ENCODE measurements at places on chromosomes 7 and 10.

DNA sequence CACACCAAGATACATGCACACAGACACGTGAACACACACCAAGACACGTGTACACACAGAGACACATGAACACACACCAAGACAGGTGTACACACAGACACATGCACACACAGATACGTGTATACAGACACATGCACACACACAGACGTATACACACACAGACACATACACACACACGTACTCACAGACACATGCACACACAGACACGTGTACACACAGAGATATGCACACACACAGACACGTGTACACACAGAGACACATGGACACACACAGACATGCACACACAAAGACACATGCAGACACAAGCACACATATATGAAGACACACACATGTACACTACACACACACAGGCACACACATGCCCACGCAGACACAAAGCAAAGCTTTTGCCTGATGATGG lies 134.6 kb downstream of the TCERG1L start:
- no peaks in the 10 kb centered on the region for H3K4me1 ChIP-seq
- H3K27me3 ChIP-seq, result no peaks in the 10 kb centered on the region
- DNase-seq, result no peak

DNA sequence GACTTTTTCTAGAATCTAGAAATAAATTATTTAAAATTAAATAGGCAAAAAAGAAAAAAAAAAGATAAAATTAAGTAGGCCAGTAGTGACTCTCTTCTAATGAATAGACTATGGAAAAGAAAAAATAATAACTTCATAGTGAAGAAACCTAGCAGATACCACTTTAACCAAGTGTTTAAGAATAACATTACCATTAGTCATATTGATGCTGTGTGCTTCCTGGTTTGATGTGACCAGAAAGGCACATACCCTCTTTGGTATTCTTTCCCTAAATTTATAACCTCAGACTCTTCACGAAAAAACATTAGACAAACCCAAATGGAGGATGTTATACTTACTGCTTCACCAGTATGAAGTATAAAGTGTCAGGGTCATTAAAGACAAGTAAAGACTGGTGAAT lies 42.6 kb downstream of the KIF20B start:
- H3K4me1 ChIP-seq, result no peaks in the 10 kb centered on the region
- no peaks in the 10 kb centered on the region for H3K27me3 ChIP-seq
- no peak for DNase-seq

DNA sequence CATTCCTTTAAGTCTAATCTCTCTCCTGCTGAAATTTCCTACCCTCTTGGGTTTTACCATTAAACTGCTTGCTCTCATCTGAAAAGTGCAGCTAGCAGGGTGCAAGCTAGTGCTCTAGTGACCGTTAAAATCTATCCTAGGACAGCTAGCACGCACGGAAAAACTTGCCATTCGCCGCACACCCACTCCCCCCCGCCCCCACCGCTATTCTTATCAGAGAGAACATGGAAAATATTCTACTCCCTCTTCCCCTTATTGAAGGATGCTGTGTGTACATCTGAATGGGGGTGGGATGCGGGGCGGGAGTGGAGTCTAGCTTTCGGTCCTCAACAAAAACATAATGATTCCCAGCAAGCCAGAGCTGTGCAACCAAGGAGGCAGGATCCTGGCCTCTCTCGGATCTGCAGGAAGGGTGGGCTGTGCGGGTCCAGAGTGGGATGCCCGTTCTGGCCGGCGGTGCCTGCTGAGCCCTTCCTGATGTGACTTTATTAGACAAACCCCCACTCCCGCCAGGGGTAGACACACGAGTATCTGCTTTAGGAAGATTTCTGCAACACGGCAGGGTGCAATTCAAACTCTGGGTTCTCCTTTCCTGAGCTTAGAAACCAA lies 1.1 kb upstream of the ADRA2A start:
- H3K4me1 ChIP-seq, result peaks cover 32% of the 10 kb centered on the region
- no peak for DNase-seq
- no peak overlapping the region for H3K27ac ChIP-seq
- H3K27me3 ChIP-seq, result peaks cover 91% of the 10 kb centered on the region

DNA sequence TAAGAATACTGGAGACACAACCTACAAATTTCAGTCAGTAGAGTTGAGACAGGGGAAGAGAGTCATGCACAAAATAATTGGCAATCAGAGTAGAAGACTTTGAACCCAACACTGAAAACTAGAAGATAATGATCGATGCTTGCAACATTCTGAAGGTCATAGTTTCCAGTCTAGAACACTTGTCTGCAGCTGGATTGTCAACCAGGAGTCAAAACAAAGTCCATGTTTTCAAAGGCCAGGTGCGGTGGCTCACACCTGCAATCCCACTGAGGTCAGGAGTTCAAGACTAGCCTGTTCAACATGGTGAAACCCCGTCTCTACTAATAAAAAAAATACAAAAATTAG lies 26.8 kb upstream of the SMURF1 start:
- no peak for DNase-seq
- no peaks in the 10 kb centered on the region for H3K27me3 ChIP-seq

DNA sequence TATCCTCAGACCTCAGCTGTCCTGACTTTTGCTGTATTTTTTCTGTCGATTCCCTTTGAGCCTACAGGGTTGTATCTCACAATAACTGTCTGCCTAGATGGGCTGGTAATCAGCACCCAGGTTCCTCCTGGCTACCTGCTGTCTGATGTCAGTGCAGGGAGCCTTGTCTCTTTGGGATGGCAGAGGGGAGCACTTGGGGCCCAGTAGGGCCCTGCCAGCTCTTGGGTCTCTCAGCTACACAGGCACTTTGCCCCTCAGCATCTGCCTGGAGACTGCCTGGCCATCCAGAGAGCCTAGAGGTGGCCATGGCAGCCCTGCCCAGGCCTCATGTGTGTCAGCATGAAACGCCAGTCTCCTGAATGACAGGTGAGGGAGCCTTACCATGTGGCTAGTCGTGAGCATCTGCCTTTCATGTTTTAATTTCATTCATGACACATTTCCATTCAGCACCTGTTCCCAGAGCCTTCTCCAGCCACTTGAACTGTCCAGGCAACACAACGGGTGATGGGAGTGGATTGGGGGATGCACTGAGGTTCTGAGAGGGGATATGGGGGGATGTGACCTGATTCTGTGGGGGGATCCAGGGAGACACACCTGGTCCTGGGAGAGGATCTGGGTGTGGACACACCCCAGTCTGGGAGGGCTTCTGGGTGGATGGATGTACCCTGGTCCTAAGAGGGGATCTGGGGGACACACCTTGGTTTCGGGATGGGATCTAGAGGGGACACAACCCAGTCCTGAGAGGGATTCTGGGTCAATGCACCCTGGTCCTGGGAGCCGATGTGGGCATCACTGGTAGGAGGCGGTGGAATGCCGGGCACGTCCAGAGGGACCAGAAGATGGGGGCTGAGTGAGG lies 21.9 kb downstream of the ADCY1 start:
- DNase-seq, result no peak
- H3K27ac ChIP-seq, result no peak overlapping the region
- H3K27me3 ChIP-seq, result no peaks in the 10 kb centered on the region
- H3K4me1 ChIP-seq, result no peaks in the 10 kb centered on the region

- no peak overlapping the region for H3K27ac ChIP-seq
- DNase-seq, result no peak
- H3K4me3 ChIP-seq, result no peak overlapping the region
- H3K27me3 ChIP-seq, result no peaks in the 10 kb centered on the region
- no peaks in the 10 kb centered on the region for H3K4me1 ChIP-seq
- no peaks in the 10 kb centered on the region for H3K36me3 ChIP-seq
Observed at GRCh38 chr10:90589825-90590224, 268.0 kb downstream of the HTR7 start.

DNA sequence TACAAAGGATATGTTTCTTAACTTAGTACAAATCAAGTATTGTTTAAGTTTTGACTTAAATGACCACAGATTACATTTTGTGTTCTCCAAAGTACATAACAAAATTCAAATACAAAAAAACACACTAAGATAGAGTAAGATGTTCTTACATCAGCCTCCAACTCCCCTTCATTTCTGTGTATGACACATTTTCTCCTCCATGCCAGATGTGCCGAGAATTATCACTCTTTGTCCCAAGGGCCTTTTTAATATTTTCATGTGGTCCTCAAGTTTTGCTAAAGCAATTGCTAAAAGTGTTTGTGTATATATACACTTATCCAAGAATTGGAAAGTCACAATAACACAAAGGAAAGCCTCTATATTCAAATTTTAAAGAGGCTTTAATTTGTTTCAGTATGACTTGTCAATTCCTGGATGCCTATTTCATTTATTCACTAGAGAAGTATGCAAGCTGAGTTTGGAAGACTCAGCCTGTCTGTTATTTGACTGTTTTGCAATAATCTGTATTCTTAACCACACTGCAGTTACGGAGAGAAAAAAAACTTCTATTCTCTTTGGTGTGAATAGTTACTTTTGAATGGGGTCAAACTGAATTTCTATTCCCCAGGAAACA lies 586.4 kb upstream of the SEMA3D start:
- H3K4me3 ChIP-seq, result no peak overlapping the region
- no peaks in the 10 kb centered on the region for H3K27me3 ChIP-seq
- H3K4me1 ChIP-seq, result no peaks in the 10 kb centered on the region
- H3K36me3 ChIP-seq, result no peaks in the 10 kb centered on the region

DNA sequence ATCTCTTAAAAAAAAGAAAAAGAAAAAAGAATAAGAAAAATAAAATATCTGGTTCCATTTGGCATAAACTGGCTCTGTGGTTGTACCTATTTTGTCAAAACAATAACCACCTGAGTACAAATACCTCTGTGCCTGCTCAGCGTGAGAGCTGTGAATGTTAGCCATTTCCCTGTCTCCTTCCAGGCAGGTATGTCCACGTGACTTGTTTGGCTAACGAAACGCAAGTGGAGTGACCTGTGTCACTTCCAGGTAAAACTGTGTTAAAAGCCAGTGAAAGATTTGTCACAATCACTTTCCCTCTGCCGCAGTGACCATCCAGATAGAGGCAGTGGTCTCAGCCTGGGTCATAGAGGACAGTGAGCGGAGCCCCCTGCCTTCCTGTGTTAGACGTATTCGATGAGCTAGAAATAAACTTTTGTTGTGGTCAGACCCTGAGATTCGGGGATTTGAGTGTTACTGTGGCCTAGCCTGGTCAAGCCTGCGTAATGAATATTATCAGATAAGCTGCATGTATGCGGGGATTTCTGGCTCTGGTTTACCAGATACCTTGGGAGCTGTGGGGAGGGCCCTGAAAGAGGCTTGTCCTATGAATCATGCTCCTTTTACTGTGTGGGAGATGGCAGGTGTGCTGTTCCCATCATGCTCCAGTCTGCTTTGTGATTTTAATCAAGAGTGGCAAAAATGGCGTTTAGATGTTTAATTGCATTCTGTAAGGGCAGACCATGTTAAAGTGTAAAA lies 3.8 kb downstream of the PTER start:
- no peaks in the 10 kb centered on the region for H3K27me3 ChIP-seq
- H3K4me3 ChIP-seq, result no peak overlapping the region
- no peak overlapping the region for H3K27ac ChIP-seq
- peaks cover 6% of the 10 kb centered on the region for H3K4me1 ChIP-seq
- no peak for DNase-seq

Data from tibial artery (tissue), 4 donors.